ENCODE measurements at places on chromosomes 11 and 22.

DNA sequence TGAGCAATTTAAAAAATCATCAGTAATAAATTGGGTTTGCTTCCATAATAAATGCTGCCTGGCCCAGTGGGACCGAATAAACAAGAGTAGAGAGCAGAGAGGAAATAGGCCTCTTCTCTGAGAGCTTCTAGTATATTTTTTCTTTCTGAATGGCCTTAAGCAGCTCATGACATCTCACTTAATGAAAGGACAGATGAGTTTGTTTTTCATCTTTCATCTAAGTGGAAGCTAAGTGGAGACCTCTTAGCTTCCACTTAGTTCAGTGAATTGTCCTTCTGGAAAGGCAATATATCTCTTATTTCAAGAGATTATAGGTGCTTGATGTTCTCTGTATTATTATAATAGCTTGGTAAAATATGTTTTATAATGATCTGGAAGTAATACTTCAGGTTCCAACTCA lies 245.9 kb upstream of the ANO3 start:
- no peak for DNase-seq

- no peak for DNase-seq
Measured at GRCh38 chr22:33923660-33924246, 3.5 kb upstream of the LARGE1 start.

GRCh38 chr22:37559521-37559900 lies 769 bp upstream of the CDC42EP1 start:
- no peak for DNase-seq

GRCh38 chr11:103988595-103988969 lies 47.9 kb upstream of the DDI1 start:
- DNase-seq = no peak

GRCh38 chr11:33848717-33849390 lies 43.0 kb downstream of the LMO2 start:
- no peak for DNase-seq

DNA sequence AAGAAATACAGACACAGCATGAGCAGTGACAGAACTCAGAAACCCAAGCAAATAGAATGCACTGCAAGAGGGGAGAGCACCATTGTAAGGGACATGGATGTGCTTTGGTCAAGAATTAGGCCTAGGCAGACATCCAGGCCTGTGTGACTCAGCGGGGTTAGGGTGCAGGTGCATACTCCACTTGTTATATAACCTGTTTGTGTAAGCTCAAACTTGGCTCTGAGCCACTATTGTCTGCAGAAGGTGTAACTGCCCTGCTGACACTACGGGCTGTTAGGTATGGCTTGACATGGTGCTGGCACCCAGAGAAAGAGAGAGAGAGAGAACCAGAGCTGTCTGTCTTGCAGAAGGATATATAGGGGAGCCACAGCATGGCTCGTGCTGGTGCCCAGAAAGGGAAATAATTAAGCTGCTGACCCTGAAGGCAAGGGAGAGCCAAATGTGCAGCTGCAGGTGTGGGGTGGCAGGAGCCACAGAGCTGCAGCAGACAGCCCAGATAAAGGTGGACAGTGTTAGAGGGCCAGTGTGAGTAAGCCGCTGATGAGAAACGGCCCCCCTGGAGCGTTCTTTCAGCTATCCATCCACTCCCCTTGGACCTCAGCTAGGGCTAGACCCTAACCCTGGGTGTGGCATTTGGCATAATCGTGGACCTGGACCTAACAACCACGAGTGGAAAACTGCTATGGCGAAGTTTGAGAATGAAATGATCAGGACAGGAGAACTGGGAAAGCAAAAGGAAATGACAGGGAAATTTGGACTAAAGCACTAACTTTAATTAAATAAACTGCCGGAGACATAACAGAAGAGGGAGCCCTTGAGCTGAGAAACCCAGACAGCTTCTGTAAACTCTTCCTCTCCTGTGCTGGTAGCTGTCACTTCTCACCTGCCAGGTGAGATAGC lies 253.0 kb upstream of the CCDC179 start:
- DNase-seq = no peak

GRCh38 chr11:35304386-35304775 lies 115.0 kb downstream of the SLC1A2 start:
- no peak for DNase-seq

GRCh38 chr11:92859156-92859690 lies 110.2 kb upstream of the MTNR1B start:
- DNase-seq = no peak

DNA sequence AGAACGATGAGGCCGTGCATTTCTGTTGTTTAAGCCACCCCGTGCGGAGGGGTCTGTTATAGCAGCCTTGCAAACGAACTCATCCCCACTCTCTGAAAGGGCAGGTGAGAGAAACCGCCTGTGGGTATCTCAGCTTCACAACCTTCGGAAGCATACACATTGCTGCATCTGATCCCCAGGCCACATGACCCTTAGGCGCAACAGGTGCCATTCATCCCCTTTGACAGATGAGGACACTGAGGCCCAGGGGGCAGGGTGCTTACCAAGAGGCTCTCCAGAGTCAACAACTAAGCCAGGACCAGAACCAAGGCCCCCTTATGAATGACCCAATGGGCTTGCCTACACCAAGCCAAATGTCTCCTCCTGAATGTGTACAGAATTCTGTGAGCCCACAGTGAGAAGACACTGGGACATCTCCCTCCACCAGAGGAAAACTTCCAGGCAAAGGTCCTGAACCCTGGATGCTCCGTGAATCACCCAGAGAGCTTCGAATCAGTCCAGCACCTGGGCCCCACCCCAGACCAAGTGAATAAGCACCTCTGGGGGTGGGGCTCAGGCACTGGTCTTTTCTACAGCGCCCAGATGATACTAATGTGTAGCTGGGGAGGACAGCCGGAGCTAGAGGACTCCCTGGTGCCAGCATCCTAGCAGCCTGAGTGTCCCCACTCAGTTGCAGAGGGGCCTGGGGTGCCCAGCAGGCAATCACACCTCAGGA lies 83.2 kb downstream of the BUD13 start:
- DNase-seq = no peak

- DNase-seq = no peak
Measured at GRCh38 chr11:82775736-82776346, 42.2 kb upstream of the FAM181B start.

DNA sequence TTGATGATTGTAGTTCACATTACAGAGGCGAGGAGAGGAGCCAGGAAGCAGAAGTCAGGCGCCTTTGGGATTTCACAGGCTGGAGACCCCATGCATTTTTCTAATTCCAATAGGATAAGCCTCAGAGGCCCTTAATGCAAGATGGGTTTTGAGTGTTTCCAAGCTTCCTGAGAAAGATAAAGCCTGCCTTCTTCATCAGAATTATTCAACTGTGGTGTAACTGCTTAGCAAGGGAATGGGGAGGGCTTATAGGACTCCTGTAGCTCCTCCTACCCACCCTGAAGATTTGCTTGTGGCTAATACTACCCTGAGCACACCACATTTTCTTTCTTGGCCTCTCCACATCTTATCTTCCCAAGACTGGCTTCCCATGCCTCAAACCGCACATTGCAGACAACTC lies 151.1 kb upstream of the ISX start:
- no peak for DNase-seq

- DNase-seq = no peak
Measured at GRCh38 chr22:23233084-23233531, 52.8 kb downstream of the BCR start.

DNA sequence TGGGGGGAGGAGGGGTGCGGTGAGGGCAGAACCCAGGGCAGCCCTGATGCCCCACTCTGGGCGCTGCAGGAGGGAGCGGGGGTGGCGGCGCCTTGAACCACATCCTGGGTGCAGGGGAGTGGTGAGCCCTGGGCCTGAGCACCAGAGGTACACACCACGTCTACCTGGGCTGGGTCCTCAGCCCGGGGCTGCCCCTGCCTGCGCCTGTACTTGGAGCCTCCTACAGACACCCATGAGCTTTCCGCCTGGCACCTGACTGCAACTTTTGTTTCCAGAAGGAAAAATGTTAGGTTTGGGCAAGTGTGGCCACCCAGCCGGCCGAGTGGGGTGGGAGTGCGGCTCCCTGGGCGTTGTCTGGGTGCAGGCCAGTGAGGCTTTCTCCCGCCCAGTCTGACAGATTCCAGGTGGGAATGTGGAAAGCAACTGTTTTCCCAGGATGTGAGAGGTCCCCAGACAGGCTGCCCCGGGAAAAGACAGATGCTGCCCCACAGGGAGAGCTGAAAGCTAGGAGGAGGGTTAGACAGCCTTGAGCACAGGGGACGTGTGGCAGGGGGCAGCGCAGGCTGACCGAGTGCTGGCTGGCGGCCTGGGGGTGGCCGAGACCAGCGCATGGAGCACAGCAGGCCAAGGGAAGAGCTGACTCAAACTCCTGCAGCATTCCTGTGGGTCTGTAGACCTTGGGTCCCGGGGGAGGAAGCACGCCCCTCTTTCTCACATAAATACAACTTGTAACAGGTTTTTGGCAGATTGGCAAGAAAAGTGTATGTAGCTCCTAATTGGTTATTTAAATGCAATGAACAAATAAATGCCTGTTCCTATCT lies 44.1 kb downstream of the GNB1L start:
- no peak for DNase-seq

GRCh38 chr22:35930933-35931332 lies 97.7 kb downstream of the RBFOX2 start:
- DNase-seq = no peak

All from activated T-helper 1 cell treated with Interleukin-2 at 50 U/mL for 16 hours (primary cell).